ENCODE measurements at places on chromosomes 6 and 20.

- DNase-seq = no peak
Measured at GRCh38 chr6:143872201-143872600, 7.9 kb downstream of the ZC2HC1B start.

- DNase-seq = no peak
Measured at GRCh38 chr6:45648262-45648620, 270.5 kb upstream of the SUPT3H start.

DNA sequence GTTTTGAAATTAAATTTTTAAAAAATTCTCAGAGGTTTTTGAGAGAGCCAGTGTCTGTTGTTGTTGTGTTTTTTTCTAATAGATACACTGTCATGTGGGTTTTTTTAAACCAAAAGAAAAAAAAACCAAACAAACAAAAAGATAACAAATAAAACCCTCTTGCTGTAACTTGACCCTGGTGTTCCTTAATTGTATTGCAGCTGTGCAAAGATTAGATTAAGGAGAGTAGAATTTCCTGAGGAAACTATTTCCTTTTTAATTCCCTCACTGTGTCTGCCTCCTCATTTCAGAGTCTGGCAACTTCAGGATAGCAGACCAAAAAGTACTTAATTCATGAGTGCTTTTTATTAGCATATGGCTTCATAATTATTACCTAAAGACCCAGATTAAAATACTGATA is 281.9 kb downstream of the EPM2A start:
- no peak for DNase-seq

DNA sequence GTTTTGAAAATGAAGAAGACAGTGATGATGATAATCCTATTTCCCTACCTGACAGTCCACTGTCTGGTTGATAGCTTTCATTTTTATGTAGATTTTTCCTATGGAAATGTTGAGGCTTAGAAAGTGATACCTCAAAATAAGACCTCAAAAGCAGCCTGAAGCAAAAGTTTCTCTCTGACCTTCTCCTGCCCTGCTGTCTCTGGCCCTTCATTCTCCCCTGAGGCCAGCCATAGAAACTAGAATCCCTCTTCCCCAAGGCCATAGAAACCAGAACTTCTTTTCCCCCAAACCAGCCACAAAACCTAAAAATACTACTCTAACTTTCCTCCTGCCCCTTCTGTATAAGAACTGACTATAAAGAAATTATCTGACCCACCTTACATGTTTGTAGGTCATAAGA is 52.6 kb upstream of the GCM1 start:
- DNase-seq = no peak

GRCh38 chr6:168837254-168838036 is 396.5 kb downstream of the SMOC2 start:
- no peak for DNase-seq

DNA sequence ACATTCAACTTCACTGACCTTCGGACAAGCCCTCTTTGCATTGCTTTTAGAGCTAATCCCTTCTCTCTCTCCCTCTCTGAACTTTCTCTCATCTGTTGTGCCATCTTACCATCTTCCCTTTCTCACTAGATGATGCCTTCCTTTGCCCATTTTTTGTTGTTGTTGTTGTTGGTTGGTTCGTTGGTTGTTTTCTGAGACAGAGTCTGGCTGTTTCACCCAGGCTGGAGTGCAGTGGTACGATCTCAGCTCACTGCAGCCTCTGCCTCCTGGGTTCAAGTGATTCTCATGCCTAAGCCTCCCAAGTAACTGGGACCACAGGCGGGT is 18.8 kb downstream of the MAP3K5 start:
- no peak for DNase-seq

DNA sequence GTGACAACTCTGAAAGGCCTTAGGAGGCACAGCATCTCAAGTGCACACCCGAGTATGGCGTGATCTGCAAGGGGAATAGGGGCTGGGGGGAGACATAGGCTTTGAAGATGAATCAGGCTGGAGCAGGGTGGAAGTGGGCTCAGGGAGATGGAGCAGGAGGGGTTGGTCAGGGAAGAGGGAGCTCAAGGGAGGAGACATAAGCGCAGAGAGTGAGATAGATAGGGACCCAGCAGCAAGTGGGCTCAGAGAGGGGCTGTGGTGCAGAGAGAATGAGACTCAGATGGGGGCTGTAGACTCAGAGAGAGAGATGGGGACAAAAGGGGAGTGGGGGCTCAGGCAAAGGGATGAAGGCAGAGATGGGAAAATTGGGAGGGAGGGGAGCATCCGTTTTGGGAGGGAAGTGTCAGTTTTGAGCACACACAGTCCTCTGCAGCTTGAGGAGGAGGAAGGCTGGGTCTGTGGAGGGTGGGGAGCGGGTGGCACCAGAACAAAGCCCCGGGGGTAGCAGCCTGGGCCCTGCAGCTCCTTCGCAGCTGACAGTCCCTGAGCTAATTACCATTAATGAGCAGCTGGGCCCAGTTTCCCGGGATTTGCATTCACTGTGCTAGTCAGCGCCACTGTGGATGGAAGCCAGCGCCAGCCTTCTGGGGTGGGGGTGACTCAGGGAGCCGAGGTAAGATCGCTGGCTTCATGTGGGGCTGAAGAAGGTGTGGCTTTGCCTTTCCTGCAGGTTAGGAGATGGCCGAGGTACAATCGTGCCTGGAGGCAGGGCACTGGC is 18.7 kb downstream of the SRXN1 start:
- no peak for DNase-seq

GRCh38 chr6:144177726-144178125 is 27.4 kb downstream of the STX11 start:
- DNase-seq = no peak

DNA sequence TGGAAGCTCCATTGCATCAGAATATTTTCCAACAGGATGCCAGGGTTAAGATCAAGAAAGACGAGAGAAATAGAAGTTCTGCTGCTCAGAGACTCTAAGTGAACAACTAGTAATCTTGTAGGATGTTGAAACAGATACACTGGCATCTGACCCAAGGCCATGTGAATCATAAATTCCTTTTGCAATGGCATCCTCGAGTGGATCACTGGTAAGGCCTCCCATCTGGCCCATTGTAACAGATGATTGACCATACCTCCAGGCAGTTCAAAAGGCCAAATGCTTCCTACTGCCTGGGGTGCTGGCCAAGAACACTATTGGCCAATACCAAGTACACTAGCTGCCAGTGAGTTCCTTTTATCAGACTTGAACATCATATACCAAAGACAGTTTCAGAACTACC is 9.9 kb upstream of the SLC17A3 start:
- no peak for DNase-seq

GRCh38 chr20:53778041-53778516 is 184.4 kb upstream of the ZNF217 start:
- DNase-seq = no peak

DNA sequence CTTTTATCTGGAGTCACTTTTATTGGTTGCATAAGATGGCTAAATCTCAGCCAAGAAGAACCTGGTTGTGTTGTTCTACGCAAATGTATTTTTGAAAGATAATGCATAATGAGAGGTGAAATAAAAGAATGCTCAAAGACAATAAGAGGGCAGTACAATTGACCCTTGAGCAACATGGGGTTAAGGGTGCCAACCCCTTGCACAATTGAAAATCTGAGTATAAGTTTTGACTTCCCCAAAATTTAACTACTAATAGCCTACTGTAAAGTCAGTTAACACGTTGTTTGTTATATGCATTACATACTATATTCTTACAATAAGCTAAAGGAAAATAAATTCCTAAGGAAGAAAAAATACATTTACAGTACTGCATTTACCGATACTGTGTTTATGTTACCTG is 5.9 kb downstream of the RNF146 start:
- DNase-seq = no peak

DNA sequence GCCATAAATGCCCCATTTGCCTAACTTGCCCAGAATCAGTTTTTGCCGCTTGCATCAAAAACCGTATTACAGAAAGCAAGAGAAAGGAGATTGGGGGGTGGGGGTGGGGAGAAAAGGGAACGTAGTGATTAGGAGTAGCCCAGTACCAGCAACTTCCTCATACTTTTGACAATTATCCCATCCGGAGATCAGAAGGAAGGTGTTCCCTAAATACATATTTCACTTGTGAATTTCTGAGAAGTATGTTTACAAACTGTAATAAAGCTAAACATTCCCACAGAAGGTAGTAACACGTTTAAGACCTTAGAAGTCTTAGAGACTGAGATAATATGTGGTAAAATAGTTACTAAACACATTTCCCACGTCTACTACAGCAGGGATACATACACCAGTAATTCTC is 14.5 kb downstream of the PREP start:
- DNase-seq = no peak

- no peak for DNase-seq
Measured at GRCh38 chr6:150981095-150981494, 115.6 kb downstream of the MTHFD1L start.

DNA sequence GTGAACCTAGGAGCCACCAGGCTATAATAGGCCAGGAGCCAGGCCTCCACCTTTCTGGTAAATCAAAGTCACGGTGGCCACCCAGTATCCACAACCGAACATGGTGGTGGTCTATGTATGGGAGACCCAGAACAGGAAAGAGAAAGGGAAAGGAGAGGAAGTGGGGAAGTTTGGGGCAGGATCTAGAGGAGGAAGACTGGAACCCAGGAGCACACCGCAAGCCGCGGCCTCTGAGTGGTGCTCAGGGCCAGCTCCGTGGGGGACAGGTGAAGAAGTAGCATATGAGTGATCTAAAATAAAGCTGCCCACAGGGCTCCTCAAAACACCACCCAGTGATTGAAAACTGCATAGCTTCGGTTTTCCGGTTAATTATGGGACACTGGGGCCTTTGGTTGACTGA is 214.8 kb downstream of the ZDHHC14 start:
- no peak for DNase-seq

DNA sequence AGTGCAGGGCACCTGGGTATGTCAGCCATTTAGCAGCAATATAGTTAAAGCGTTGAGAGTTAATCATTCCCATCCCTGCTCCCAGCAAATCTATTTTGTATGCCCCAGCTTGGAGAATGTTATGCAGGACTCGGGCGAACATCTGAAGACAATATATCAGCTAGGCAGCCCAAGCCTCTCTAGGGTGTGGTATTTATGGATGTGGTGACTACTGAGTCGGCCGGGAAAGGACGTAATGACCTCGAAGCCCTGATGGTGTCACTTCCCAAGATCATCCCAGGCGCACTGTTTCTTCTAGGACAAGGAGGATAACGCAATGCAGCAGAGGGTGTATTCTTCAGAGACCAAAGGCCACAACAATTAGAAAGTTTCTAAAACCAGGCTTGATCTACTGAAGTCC is 63.6 kb upstream of the FAM184A start:
- DNase-seq = no peak

DNA sequence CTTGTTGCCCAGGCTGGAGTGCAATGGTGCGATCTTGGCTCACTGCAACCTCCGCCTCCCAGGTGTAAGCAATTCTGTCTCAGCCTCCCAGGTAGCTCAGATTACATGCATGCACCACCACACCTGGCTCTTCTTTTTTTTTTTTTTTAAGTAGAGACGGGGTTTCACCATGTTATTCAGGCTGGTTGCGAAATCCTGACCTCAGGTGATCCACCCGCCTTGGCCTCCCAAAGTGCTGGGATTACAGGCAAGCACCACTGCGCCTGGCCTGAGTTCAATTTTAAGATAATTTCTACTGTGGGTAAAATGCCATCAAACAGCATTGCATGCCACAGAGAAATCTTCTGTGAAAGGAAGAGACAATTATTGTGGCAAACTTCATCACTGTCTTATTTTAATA is 633.1 kb downstream of the KIF16B start:
- DNase-seq = no peak

GRCh38 chr6:67653561-67653960 is 981.5 kb upstream of the ADGRB3 start:
- DNase-seq = no peak

DNA sequence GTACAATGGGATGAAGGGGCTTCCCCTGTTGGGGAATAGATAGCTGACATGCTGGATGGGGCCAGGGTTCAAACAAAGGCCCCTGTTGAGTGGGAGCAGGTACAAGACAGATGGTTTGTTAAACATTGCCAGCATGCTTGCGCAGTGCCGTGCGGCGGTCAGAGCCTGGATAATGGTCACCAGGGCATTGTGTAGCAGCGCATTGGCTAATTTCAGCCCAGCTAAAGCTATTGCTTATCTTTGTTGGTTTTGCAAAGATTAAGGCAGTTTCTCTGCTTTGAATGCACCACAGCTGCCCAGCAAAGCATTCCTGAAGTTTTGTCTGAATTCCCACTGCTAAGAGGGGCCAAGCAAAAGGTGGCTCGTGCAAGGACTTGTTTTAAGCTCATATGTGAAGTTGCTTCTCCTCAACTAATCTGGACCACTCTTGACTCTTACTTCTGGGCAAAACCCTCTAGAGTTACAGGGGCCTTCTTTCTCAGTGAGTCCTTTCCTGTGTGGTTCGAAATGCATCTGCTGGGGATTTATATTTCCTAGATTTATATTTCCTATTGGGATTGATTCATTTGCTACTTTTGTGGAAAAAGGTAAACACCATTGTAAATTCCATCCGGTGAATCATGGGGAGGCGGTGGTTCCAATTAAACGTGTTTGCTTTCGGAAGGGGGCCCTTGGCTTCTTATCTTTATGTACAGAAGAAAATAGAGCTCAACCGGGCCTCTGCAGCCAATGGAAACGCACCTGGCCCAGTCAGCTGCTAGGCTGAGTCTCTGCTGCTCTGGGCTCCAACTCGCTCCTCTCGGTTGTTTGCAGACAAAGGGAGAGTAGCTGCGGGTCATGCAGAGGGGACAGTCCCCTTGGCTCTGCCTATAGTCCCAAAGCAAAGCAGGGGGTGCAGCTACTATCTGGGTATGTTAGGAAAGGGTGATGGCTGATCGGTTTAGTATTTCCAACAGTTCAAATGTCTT is 72.1 kb downstream of the FOXA2 start:
- DNase-seq = no peak

DNA sequence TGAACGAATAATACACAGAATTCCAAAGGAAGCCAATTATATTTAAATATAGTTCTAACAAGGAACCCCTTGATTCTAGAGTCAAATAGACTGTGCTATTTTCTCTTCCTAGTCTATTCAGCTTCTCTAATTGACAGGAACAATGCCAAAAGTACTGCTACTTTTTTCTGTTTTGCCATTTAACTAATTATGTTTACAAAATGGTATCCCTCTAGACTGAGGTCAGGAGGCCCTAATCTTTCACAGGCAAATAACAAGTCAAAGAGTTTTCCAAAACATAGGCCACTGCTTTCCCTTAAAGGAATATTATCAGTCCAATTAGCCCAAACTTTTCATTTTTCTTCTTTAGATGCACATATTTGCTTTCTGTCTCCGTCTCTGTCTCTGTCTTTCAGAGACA is 539.3 kb downstream of the RFPL4B start:
- DNase-seq = no peak

DNA sequence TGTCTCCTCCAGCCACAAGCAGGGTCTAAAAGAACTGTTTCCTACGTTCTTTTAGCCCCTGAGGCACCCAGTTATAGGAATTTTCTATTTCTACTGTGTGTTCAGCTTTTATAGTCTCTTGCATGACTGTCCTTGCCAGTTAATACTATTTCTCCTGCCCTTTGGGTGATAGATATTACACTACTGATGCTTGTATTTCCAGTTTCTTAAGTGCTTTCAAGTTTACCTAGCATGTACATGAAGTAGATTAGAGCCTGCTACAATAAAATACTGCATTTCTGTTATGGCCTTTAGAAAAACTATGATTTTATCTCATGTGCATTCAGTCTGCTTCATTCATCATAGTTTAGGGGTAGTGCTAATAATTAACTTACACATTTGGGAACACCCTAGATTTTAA is 89.6 kb downstream of the FOXO3 start:
- DNase-seq = no peak

All from astrocyte of the cerebellum (primary cell).